Common myeloid progenitor, CD34-positive (primary cell): ENCODE measurements at places on chromosomes 1 and 21.

DNA sequence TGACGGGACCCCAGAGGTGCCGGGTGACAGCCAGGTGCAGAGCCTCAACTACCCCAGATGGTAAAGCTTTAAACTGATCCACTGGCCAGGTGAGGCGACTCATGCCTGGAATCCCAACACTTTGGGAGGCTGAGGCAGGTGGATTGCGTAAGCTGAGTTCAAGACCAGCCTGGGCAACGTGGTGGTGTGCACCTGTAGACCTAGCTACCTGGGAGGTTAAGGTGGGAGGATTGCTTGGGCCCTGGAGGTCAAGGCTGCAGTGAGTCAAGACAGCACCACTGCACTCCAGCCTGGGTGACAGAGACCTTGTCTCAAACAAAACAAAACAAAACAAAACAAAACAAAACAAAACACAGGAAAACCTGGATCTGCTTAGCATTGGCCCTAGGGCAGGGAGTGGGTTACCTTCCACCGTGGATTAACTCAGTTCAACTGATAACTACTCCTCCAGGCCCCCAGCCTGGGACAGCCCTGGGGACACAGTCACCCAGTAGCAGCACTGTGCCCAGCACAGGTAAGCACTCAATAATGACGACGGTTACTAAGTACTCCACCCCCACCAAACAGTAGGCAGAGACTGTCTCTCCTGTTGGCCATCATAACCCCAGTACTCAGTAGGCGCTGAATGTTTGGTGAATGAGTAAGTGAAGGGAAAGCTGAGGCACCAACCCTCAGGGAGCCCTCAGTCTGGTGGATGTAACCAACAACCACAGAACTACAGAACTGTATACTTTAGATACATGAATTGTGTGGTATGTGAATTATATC lies 21.6 kb downstream of the SLC66A1 start:
- no peaks in the 10 kb centered on the region for H3K4me1 ChIP-seq
- DNase-seq, result no peak
- H3K27me3 ChIP-seq, result no peaks in the 10 kb centered on the region
- peaks cover 14% of the 10 kb centered on the region for H3K36me3 ChIP-seq

DNA sequence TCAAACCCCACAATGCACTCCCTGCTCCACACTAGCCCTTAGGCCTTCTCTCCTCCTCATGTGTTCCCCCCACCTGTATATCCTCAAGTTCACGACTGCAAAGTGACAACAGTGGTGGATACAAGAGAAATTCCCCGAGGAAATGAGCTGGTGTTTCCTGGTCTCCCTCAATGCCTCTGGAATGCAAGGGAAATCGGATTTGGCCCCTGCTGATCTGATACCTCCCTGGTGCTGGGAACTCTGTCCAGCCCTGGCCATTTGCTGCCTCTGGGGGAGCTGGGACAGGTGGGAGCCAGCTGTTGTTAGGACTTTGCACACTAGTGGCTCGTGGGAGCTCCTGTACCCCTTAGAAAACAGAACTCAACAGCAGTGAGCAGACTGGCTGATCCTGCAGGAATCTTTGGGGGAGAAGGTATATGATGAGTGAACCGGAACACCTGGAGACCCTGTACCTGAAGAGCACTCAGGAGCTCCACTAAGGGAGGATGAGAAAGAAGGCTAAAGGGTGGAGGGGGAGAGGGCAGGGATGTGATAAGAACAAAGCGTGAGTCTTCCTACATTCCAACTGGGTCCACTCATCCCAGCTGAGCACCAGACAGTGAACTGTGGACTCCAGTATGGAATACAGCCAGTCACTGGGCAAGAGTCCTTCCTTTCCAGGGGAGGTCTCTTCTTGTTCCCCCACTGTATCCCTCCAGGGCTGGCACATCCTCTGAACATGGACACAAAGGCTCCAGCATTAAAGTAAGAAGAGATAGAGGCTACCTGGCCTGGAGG lies 69.3 kb downstream of the PLXNA2 start:
- no peaks in the 10 kb centered on the region for H3K27me3 ChIP-seq
- peaks cover 27% of the 10 kb centered on the region for H3K4me1 ChIP-seq
- no peak overlapping the region for H3K27ac ChIP-seq
- no peaks in the 10 kb centered on the region for H3K36me3 ChIP-seq

GRCh38 chr1:159100589-159100988 lies 24.0 kb upstream of the AIM2 start:
- no peaks in the 10 kb centered on the region for H3K36me3 ChIP-seq
- H3K27ac ChIP-seq, result no peak overlapping the region
- no peak for DNase-seq
- no peak overlapping the region for H3K4me3 ChIP-seq
- no peaks in the 10 kb centered on the region for H3K4me1 ChIP-seq

GRCh38 chr1:66243548-66244130 lies 290.3 kb upstream of the SGIP1 start:
- no peak overlapping the region for H3K27ac ChIP-seq
- DNase-seq, result peak; percentile 58
- no peaks in the 10 kb centered on the region for H3K36me3 ChIP-seq
- H3K4me3 ChIP-seq, result no peak overlapping the region

- H3K4me3 ChIP-seq, result no peak overlapping the region
- DNase-seq, result no peak
- H3K4me1 ChIP-seq, result peaks cover 14% of the 10 kb centered on the region
- H3K27ac ChIP-seq, result no peak overlapping the region
These were observed 28.0 kb upstream of the IFNGR2 start for GRCh38 chr21:33375101-33375644.

DNA sequence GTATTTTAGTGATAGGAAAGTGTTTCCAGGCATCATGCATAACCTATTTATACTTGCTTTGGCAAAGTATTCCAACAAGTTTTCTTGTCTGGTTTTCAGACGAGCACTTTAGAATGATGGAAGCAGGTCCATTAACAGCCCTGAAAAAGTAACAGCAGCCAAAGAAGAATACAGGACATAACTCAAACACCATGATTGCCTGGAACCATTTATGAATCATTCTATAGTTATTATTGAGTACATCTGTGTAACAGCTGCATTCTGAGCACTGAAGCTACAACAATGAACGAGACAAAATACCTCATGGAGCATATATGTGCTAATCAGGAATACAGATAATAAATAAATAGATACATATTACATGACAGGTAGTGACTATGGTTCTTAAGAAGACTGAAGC lies 12.6 kb downstream of the IL10RB start:
- no peaks in the 10 kb centered on the region for H3K27me3 ChIP-seq
- H3K27ac ChIP-seq, result no peak overlapping the region
- DNase-seq, result no peak
- H3K4me3 ChIP-seq, result no peak overlapping the region
- H3K4me1 ChIP-seq, result no peaks in the 10 kb centered on the region

GRCh38 chr1:15685820-15686219 lies 1.7 kb downstream of the PLEKHM2 start:
- no peak overlapping the region for H3K27ac ChIP-seq
- H3K4me1 ChIP-seq, result peaks cover 8% of the 10 kb centered on the region
- no peak overlapping the region for H3K4me3 ChIP-seq
- H3K27me3 ChIP-seq, result no peaks in the 10 kb centered on the region
- no peak for DNase-seq

- H3K4me3 ChIP-seq, result no peak overlapping the region
- no peaks in the 10 kb centered on the region for H3K36me3 ChIP-seq
- H3K4me1 ChIP-seq, result peaks cover 2% of the 10 kb centered on the region
- H3K27ac ChIP-seq, result no peak overlapping the region
- DNase-seq, result no peak
These were observed 5.2 kb upstream of the DPM3 start for GRCh38 chr1:155145491-155145890.

GRCh38 chr1:244237445-244237844 lies 186.4 kb downstream of the ZBTB18 start:
- DNase-seq, result no peak
- peaks cover 1% of the 10 kb centered on the region for H3K4me1 ChIP-seq
- no peak overlapping the region for H3K27ac ChIP-seq

- no peak overlapping the region for H3K27ac ChIP-seq
- DNase-seq, result peak; percentile 49
- H3K4me3 ChIP-seq, result no peak overlapping the region
- H3K27me3 ChIP-seq, result no peaks in the 10 kb centered on the region
- H3K4me1 ChIP-seq, result peaks cover 6% of the 10 kb centered on the region
These were observed 65.5 kb downstream of the NID1 start for GRCh38 chr1:235999259-235999925.

DNA sequence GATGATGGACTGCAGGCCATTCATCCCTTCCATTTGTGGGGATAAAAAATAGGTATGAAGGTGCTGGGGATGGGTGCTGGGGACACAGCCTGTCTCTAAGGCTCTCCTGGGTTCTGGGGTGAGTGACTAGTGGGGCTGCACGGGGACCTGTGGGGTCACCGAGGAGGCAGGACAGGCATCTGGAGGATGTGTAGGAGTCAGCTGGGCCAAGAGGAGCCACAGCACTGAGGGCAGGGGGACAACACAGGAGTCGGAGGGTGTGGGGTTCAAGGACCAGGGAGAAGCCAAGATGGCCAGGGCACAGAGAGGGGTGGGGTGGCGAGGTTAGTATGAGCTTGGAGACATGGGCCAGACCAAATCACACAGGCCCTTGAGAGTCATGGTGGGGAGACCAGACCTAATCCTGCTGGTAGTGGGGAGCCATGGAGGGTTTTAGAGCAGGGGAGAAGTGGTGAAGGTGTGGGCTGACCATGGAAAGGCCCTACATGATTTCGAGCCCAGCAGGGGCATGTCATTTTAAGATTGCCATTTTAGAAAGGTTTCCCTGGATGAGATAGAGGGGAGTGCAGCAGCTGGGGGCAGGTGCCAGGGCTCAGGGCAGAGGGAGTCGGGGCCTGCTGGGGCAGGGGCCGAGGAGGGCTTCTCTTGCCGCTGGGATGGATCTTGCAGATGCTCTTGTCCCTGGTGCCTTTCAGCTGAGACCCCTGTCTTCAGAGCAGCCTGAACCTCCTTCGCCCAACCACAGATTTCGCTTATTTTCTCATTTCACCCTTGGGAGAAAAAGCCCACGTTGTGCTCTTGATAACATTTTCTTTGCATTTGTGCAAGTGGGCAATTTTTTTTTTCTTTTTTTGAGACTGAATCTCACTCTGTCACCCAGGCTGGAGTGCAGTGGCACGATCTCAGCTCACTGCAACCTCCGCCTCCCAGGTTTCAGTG lies 22.7 kb downstream of the SERINC2 start:
- no peak overlapping the region for H3K4me3 ChIP-seq
- no peak overlapping the region for H3K27ac ChIP-seq
- DNase-seq, result no peak
- H3K4me1 ChIP-seq, result no peaks in the 10 kb centered on the region

GRCh38 chr1:75170981-75171380 lies 36.8 kb downstream of the LHX8 start:
- H3K4me1 ChIP-seq, result no peaks in the 10 kb centered on the region
- no peak overlapping the region for H3K4me3 ChIP-seq
- no peak overlapping the region for H3K27ac ChIP-seq
- no peak for DNase-seq
- H3K36me3 ChIP-seq, result no peaks in the 10 kb centered on the region

DNA sequence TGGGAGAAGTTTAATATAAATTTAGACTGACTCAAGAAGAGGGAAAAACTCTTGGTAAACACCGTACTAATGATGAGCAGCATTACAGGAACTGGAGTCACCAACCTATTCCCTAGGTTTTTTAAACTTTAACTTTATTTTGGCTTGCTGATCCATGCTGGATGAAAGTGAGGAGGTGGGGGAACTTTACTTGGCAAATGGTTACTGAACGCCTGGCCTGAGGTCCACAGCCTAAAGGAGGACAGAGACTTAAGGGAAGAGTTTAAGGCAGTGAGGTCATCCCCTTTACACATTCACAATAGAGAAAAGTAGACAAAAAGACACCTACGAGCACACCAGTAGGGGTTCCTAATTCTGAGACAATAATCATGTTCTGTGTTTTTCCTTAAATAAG lies 25.6 kb upstream of the A3GALT2 start:
- H3K36me3 ChIP-seq, result peaks cover 12% of the 10 kb centered on the region
- DNase-seq, result no peak
- H3K27me3 ChIP-seq, result no peaks in the 10 kb centered on the region
- no peak overlapping the region for H3K27ac ChIP-seq

GRCh38 chr1:160361814-160362167 lies 5.1 kb upstream of the NHLH1 start:
- no peaks in the 10 kb centered on the region for H3K4me1 ChIP-seq
- H3K27ac ChIP-seq, result no peak overlapping the region
- no peak overlapping the region for H3K4me3 ChIP-seq
- peaks cover 12% of the 10 kb centered on the region for H3K36me3 ChIP-seq

- no peak overlapping the region for H3K27ac ChIP-seq
- H3K4me3 ChIP-seq, result no peak overlapping the region
These were observed 31.8 kb downstream of the SPSB1 start for GRCh38 chr1:9324246-9325096.

- no peaks in the 10 kb centered on the region for H3K27me3 ChIP-seq
- no peak for DNase-seq
- H3K36me3 ChIP-seq, result no peaks in the 10 kb centered on the region
- H3K4me1 ChIP-seq, result peaks cover 7% of the 10 kb centered on the region
- no peak overlapping the region for H3K27ac ChIP-seq
- H3K4me3 ChIP-seq, result no peak overlapping the region
These were observed 114.2 kb downstream of the BCAR3 start for GRCh38 chr1:93567255-93567918.

GRCh38 chr1:76503100-76503499 lies 364.2 kb upstream of the ST6GALNAC5 start:
- no peak overlapping the region for H3K4me3 ChIP-seq
- no peaks in the 10 kb centered on the region for H3K36me3 ChIP-seq
- H3K27me3 ChIP-seq, result no peaks in the 10 kb centered on the region
- no peak for DNase-seq
- peaks cover 40% of the 10 kb centered on the region for H3K4me1 ChIP-seq
- no peak overlapping the region for H3K27ac ChIP-seq

GRCh38 chr1:178532392-178532791 lies 19.5 kb downstream of the TEX35 start:
- no peaks in the 10 kb centered on the region for H3K27me3 ChIP-seq
- H3K36me3 ChIP-seq, result no peaks in the 10 kb centered on the region
- peak; percentile 69 for DNase-seq
- H3K27ac ChIP-seq, result no peak overlapping the region
- no peak overlapping the region for H3K4me3 ChIP-seq

GRCh38 chr1:225418059-225418458 lies 9.8 kb downstream of the LBR start:
- no peak overlapping the region for H3K27ac ChIP-seq
- DNase-seq, result no peak
- H3K27me3 ChIP-seq, result no peaks in the 10 kb centered on the region
- peaks cover 12% of the 10 kb centered on the region for H3K4me1 ChIP-seq

DNA sequence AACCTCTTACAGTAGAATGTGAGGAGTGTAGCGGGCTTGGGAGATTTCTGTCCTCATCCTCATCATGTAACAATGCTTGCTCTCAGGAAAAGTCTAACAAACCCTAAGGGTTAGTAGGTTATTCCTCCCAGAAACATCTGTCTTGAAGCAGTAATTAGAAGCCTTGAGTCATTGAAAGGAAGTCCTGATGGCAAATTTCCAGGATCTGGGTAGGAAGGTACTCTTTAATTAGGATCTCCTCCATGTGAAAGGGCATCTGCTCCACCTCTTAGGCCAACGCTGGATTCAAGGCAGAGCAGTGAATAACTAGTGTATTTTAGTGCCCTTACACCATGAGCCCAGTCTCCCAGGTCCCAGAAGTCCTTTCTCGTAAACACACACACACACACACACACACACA lies 106.6 kb upstream of the BARHL2 start:
- no peaks in the 10 kb centered on the region for H3K36me3 ChIP-seq
- no peak overlapping the region for H3K4me3 ChIP-seq
- no peaks in the 10 kb centered on the region for H3K4me1 ChIP-seq
- no peak for DNase-seq

- H3K4me1 ChIP-seq, result no peaks in the 10 kb centered on the region
- no peak overlapping the region for H3K4me3 ChIP-seq
- no peak overlapping the region for H3K27ac ChIP-seq
- DNase-seq, result peak; percentile 48
These were observed 27.9 kb downstream of the CHD5 start for GRCh38 chr1:6152181-6152580.
